CD4-positive, alpha-beta memory T cell (primary cell): ENCODE measurements at places on chromosomes 7 and 10. TPM values are rescaled to one million over a fixed set of nuclear protein-coding genes. Genes with fewer than 3 reads are reported as not detected.

GRCh38 chr10:95531058-95531809, 29.9 kb downstream of the SORBS1 start:
- no peaks in the 10 kb centered on the region for H3K27me3 ChIP-seq
- no peak for DNase-seq
- H3K4me3 ChIP-seq = no peak overlapping the region
- no peaks in the 10 kb centered on the region for H3K4me1 ChIP-seq

- H3K27ac ChIP-seq = no peak overlapping the region
- DNase-seq = no peak
- no peaks in the 10 kb centered on the region for H3K36me3 ChIP-seq
- no peak overlapping the region for H3K4me3 ChIP-seq
- no peaks in the 10 kb centered on the region for H3K27me3 ChIP-seq
Observed at GRCh38 chr10:131088619-131089018, 222.9 kb downstream of the TCERG1L start.

DNA sequence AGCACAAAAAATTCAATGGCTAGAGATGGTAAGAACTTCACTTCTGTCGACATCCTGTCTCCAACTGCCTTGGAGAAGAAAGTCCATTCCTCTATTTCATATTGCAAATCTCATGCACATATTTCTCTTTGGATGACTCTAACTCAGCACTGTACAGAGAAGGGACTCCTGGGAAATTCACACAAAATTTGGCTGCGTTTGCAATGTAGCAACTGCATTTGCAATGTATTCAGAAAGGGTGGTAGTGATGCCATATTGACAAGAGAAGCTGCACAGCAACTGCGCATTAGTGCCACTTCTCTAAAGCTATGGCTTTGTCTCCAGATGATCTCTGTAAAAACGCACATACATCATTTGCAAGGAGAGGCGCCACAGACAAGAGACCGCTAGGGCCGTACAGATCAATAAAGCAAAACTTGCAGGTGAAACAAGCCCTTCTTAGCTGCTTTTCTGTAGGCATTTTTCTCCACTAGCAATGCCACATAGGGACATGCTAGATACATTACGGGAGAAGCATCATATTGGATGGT, 389.5 kb downstream of the TCERG1L start:
- no peak overlapping the region for H3K27ac ChIP-seq
- no peaks in the 10 kb centered on the region for H3K4me1 ChIP-seq
- no peaks in the 10 kb centered on the region for H3K36me3 ChIP-seq

DNA sequence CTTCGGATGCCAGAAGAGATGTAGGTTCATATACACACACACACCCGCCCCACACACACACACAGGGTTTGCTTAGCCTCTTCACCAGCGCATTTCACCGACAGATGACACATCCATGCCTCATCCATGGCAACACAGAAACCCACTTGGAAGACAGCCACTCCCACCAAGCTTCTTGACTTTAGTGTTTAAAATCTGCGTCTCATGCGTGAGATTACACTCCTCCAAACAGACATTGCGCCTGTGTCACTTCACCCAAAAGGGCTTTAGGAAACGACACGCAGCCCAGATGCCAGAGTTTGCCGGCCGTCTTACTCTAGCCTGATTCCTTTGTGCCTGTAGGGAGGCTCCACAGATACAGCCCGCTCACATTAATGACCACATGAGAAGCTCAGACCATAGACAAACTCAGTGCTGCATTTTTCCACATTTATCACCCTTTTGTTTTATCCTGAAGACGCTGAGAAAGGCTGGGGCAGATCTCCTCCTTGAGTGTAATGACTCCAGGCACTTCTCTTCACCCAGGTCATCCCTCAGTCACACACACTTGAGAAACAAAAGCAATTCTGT, 73.8 kb downstream of the DIP2C start:
- no peaks in the 10 kb centered on the region for H3K4me1 ChIP-seq
- DNase-seq = no peak
- no peaks in the 10 kb centered on the region for H3K27me3 ChIP-seq
- H3K27ac ChIP-seq = no peak overlapping the region
- no peak overlapping the region for H3K4me3 ChIP-seq

- H3K4me3 ChIP-seq = no peak overlapping the region
- H3K4me1 ChIP-seq = no peaks in the 10 kb centered on the region
- no peak for DNase-seq
- peaks cover 46% of the 10 kb centered on the region for H3K36me3 ChIP-seq
Observed at GRCh38 chr10:73469579-73469978, 26.2 kb downstream of the PPP3CB start.

- no peaks in the 10 kb centered on the region for H3K27me3 ChIP-seq
- H3K4me1 ChIP-seq = no peaks in the 10 kb centered on the region
- no peak overlapping the region for H3K4me3 ChIP-seq
- H3K36me3 ChIP-seq = no peaks in the 10 kb centered on the region
- no peak for DNase-seq
Observed at GRCh38 chr10:36675458-36675880, 449.9 kb upstream of the ANKRD30A start.

DNA sequence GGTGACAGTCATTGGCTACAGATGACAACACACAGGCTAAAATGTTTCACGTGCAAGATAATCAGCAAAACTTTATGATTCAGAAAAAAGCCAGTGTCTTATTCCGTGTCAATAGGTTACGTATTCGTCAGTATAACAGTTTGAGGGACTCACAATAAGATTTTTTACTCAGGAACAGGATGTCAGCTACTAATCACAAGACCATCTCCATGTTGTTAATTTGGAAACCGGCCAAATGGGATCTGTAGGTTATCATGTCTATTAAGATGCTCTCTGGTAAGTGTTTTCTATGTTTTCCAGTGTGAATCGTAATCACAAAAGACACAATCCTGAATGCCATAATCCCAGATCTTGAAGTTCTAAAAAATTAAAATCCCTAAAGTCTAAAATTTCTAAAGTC, 197.3 kb downstream of the ETV1 start:
- H3K4me3 ChIP-seq = no peak overlapping the region
- H3K27ac ChIP-seq = no peak overlapping the region
- H3K36me3 ChIP-seq = no peaks in the 10 kb centered on the region
- H3K27me3 ChIP-seq = no peaks in the 10 kb centered on the region
- no peak for DNase-seq

DNA sequence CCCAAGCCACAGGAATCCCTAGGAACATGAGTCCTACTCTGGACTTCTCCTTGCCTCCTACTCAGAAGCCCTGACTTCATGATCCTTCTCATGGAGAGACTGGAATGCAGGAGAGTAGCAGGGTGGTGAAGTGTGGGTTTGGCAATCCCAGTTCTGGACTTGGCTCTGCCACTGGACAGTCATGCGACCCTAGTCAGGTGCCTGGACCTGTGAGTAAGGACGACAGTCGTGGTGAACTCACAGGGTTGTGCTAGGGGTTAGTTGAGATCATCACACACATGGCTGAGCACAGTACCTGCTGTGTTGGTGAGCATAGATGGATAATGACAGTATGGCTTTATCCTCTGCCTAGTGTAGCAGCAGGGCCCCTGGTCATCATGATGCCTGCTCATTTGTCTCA, 117.9 kb downstream of the LRRC18 start:
- no peaks in the 10 kb centered on the region for H3K4me1 ChIP-seq
- no peak overlapping the region for H3K27ac ChIP-seq
- H3K4me3 ChIP-seq = no peak overlapping the region
- no peaks in the 10 kb centered on the region for H3K27me3 ChIP-seq
- H3K36me3 ChIP-seq = no peaks in the 10 kb centered on the region
- no peak for DNase-seq

DNA sequence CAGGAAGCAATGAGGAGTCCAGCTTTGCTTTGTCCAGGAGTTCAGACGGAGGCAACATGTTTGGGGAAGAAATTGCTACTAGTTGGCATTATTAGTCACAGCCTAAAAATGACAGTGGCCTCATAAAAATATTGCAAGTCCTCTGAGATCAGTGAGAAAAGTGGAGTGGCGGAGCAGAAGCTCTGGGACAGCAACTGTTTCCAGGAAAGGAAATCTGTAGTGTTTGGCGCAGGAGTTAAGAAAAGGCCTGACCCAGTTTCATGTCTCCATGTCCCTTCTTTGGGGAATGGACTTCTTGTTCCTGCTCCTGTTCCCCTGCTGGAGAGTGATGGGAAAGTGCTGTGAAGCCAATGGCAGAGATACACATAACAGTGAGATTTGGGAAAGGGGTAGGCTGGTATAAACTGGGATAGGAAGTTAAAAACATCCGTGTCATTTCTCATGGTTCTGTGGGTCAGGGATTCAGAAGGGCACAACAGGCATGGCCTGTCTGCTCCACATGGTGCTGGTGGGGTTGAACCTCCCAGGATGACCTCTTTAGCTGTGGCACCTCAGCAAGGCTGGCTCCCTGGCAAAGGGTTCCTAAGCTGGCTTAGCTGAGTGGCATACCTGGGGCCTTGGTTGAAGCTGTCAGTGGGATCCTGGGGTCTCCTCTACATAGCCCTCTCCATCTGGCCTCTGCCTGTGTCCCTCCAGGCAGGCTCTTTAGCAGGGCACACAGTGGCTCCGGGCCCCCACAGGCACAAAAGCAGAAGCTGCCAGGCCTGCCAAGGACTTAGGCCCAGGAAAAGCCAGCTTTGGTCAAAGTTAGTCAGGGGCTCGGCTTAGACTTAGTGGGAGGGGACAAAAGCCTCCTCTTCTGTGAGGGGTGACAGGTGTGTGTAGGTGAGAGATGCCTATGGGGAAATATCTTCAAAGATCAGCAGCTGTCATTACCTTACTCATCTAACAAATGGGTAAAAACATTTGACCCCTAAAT, 77.7 kb downstream of the WDFY4 start:
- DNase-seq = no peak
- no peaks in the 10 kb centered on the region for H3K36me3 ChIP-seq
- H3K4me3 ChIP-seq = no peak overlapping the region
- no peaks in the 10 kb centered on the region for H3K27me3 ChIP-seq
- no peak overlapping the region for H3K27ac ChIP-seq
- no peaks in the 10 kb centered on the region for H3K4me1 ChIP-seq

DNA sequence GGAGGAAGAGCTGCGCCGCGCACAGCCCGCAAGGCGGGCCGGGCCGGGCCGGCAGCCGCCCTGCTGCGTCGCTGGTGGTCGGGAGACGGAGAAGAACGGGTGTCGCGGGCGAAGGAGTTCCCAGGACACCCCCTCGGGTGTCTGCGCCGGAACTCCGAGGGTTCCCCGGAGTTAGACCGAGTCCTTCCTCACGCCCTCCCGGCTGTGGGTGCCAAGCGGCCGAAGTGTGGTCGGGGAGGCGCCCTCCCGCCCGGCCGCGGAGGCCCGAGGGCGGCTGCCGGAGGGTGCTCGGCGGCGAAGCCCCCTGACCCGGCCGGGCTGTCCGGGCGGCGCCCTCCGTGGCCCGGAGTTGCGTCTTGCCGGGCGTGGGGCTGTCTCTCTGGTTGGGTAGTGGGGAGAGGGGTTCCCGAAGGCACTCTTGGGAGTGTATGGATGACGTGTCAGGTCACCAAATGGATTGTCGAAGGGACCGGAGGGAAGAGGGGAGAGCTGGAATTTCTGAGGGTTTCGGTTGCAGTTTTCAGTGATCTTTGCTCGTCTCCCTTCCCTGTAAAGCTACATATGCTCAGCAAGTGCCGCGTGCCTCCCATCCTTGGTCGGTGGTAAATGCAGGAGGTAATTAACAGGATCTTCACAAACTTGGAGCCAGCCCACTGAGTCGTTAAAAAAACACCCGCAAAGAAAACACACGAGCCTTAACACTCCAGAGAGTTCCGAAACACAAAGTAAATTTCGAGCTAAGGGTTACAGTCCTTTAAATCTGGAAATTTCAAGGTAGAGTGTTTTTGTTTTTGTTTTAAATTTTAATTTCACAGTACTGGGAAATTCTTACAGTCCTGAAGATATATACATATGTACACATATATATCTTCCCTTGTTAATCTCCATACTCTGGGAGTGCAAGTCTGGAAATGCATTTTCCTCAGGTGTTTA, 871 bp downstream of the ST7 start:
- no peaks in the 10 kb centered on the region for H3K27me3 ChIP-seq
- H3K4me3 ChIP-seq = peak overlapping the region; percentile 80
- peak overlapping the region; percentile 62 for H3K27ac ChIP-seq

GRCh38 chr7:116574025-116574822, 49.4 kb downstream of the CAV1 start:
- H3K4me1 ChIP-seq = no peaks in the 10 kb centered on the region
- no peaks in the 10 kb centered on the region for H3K36me3 ChIP-seq
- H3K4me3 ChIP-seq = no peak overlapping the region
- peaks cover 4% of the 10 kb centered on the region for H3K27me3 ChIP-seq
- no peak for DNase-seq

GRCh38 chr10:6348096-6348874, 145.6 kb downstream of the PFKFB3 start:
- H3K36me3 ChIP-seq = no peaks in the 10 kb centered on the region
- H3K27me3 ChIP-seq = no peaks in the 10 kb centered on the region
- peaks cover 31% of the 10 kb centered on the region for H3K4me1 ChIP-seq
- peak overlapping the region; percentile 55 for H3K27ac ChIP-seq
- peak; percentile 89 for DNase-seq

DNA sequence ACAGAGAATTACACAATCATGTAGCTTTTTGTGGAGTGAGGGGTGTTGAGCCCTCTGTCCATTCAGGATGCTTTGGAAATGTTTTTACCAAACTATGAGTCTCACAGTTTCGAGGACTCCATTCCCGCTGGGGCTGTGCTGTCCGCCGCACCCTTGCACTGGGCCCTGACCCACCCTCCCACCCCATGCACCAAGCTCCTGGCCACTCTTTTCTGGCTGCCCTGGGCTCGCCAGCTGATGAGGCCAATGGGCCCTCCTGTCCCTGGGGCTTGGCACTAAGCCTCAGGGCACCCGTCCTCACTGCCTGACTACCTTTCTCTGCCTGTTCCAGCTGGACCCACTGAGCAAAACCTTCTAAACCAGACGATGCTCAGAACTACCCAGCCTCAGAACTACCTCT, 332.1 kb downstream of the PTPRN2 start:
- no peaks in the 10 kb centered on the region for H3K4me1 ChIP-seq
- no peaks in the 10 kb centered on the region for H3K27me3 ChIP-seq
- no peak for DNase-seq
- no peaks in the 10 kb centered on the region for H3K36me3 ChIP-seq
- no peak overlapping the region for H3K27ac ChIP-seq

DNA sequence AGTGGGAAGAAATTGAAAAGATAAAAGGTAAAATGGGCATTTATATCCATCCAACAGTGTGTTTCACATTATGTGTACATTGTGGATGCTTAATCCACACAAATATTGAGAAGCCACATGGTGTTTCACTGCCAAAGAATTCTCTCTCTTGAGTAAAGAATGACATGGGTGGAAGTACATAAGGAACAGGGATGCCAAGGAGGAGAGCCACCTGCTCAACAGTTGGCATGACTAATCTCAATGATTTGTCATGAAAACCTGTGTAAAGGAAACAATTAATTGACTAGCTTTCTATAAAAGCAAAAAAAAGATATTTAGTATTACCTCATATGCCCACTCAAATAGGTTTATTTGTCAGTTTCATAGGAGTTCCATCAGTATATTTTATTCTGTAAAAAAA, 43.1 kb downstream of the MAGI2 start:
- H3K27me3 ChIP-seq = no peaks in the 10 kb centered on the region
- H3K4me1 ChIP-seq = no peaks in the 10 kb centered on the region
- H3K4me3 ChIP-seq = no peak overlapping the region
- no peak overlapping the region for H3K27ac ChIP-seq

- no peak for DNase-seq
- H3K27ac ChIP-seq = no peak overlapping the region
- H3K36me3 ChIP-seq = no peaks in the 10 kb centered on the region
- H3K4me1 ChIP-seq = no peaks in the 10 kb centered on the region
- no peaks in the 10 kb centered on the region for H3K27me3 ChIP-seq
- no peak overlapping the region for H3K4me3 ChIP-seq
Observed at GRCh38 chr7:134966691-134967090, 19.6 kb upstream of the AGBL3 start.

The WDR86 gene
- total RNA-seq = 7.0 TPM

The RBM20 gene
- not detected for total RNA-seq

The OR2A5 gene
- total RNA-seq = not detected

The C10orf71 gene
- not detected for total RNA-seq

The CAV1 gene
- total RNA-seq = not detected

The SPDYE9 gene
- total RNA-seq = not detected
